SHP77 treated with DMSO at 0.1 percent for 48 hours (cell line): ENCODE measurements at places on chromosomes 13 and 19.

DNA sequence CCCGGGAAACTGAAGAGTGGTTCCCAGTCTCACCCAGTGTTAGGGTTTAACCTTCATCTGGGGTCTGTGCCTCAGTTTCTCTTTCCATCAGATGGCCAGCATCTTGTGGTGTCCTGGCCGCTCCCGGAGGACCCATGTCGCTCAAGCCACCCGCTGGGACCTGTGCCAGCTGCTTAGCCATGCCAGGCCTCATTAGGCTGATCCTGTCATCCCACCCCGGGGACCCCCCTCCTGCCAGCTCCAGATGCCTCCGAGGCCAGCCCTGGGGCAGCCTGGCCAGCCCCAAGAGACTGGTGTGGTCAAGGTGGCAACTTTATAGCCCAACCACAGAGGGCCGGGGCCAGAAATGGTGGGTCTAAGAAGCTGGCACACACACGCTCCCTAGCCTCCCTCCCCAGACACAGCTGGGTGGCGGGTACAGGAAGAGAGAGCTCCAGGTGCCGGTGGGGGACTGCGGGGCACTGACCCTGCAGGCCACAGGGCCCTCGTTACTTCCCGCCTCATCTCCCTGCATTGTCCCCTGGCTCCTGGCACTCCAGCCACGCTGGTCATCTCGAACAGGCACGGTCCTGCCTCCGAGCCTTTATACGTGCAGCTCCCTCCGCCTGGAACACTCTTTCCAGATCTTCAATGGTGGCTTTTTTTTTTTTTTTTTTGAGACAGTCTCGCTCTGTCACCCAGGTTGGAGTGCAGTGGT lies 3.4 kb downstream of the NRTN start:
- no peak for DNase-seq

GRCh38 chr19:46118136-46118535 lies 6.4 kb downstream of the IGFL3 start:
- DNase-seq: no peak

- no peak for DNase-seq
These were observed 455.7 kb downstream of the SUCLA2 start for GRCh38 chr13:47545201-47546024.

GRCh38 chr13:94996445-94996844 lies 284.1 kb upstream of the SOX21 start:
- no peak for DNase-seq

DNA sequence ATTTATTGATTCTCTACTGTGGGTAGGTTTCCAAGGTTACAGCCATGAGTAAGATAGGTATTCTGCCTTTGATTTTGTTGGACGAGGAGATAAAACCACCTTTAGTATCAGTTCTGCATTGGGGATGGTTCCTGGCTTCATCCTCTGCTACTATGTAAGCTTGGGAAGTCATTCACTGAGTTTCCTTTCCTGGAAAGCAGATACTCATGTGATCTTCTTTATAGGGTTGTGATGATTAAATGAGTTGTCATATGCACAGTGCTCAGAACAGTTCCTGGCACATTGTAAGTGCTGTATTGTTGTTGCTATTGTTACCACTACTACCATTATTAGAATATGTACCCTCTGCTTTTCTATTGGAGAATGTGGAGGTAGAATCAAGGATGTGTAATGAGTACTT lies 13.1 kb upstream of the WTIP start:
- no peak for DNase-seq

- DNase-seq: peak; percentile 18
These were observed 65.4 kb downstream of the RUBCNL start for GRCh38 chr13:46321494-46322225.

GRCh38 chr13:49210669-49211068 lies 9.5 kb upstream of the MLNR start:
- no peak for DNase-seq
